Activated CD8-positive, alpha-beta memory T cell treated with anti-CD3 and anti-CD28 coated beads for 1 hour (primary cell): ENCODE measurements at places on chromosomes 3 and 15.

DNA sequence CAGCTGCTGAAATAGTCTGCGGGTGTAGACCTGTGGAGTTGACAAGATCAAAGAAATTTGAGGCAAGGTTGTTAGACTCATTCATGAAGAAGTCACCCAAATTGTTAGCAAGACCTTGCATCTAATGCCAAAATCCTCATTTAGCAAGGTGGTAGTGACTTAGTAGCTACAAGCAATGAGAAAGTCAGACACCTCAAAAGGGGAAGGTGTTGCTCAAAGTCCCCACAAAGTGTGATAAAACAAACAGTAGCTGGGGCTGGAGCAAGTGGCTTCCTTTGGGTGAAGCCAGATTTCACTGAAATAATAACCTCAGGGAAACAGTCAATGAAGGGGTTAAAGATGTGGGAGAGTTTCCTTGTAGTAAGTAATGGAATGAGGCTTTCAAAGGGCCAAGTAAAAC is 44.9 kb downstream of the CD86 start:
- DNase-seq = no peak

GRCh38 chr3:124577494-124578167 is 152.6 kb upstream of the UMPS start:
- DNase-seq = no peak

GRCh38 chr15:58380280-58380945 is 51.4 kb upstream of the LIPC start:
- no peak for DNase-seq

GRCh38 chr3:129224984-129225393 is 24.4 kb upstream of the COPG1 start:
- no peak for DNase-seq

DNA sequence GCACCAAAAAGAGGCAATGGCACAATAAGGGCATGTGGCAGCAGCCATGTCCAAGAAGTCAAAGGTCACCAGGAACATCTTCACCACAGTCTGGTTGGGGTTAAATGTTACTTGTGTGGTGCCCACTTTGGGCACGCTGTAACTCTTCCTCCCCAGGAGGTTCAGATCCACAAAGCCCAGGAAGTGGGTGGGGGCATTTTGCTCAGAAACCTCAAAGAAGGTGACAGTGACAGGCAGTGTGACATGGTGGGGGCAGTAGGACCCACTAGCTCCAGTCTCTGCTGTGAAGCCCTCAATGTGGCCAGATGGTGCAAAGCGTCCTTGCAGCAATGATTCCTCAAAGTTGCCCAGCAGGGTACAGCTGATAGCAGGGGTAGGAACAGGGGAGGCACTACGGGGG is 5.8 kb downstream of the ZNF80 start:
- no peak for DNase-seq

DNA sequence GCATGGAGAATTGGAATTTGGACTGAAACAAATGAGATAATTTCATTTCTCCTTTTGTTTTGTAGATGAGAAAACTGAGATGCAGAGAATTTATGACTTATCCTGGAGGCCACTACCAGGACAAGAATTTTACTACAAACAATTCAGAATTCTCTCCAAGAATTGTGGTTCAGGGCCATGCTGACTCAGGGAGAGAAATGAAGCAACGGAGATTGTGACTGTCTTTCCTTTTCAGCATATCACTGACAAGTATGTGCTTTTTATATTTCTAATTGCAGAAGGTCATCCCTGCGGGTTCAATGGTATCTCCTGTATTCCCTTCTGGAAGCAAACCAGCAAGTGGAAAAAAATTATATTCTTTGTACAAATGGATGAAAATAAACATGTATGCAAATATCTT is 170.8 kb upstream of the MITF start:
- no peak for DNase-seq

DNA sequence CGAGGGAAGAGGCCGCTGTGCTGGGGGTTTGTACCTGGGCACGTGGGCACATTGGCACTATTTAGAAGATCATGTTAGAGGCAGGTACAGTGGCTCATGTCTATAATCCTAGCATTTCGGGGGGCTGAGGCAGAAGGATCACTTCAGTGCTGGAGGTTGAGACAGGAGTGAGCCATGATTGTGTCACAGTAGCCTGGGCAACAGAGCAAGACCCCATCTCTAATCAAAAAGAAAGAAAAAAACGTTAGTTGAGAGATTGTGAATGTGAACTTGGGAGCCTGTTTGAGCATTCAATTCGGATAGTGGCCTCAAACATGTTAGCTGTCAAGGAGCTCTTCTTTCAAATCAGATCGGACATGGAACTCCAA is 36.6 kb downstream of the IDH2 start:
- no peak for DNase-seq

GRCh38 chr3:171455603-171456550 is 4.3 kb downstream of the TNIK start:
- no peak for DNase-seq

DNA sequence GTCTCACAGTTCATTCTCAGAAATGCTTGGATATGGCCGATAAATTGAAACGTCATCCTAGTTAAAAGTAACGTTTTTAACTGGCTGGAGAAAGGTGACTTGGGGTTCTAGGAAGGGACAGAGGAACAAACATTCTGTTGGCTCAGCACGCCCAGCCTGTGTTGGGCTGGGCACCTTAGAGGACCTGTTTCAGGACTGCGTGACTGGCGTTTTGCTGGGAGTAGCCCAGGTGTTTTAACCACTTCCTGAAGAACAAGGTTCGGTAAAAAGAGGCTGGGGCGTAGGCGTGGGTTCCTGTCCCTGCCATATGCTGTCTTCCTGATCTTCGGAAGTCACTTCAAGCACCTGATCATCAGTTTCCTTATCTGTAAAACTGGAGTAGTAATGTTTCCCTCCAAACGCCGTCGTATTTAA is 1.1 kb upstream of the TLNRD1 start:
- DNase-seq = no peak

DNA sequence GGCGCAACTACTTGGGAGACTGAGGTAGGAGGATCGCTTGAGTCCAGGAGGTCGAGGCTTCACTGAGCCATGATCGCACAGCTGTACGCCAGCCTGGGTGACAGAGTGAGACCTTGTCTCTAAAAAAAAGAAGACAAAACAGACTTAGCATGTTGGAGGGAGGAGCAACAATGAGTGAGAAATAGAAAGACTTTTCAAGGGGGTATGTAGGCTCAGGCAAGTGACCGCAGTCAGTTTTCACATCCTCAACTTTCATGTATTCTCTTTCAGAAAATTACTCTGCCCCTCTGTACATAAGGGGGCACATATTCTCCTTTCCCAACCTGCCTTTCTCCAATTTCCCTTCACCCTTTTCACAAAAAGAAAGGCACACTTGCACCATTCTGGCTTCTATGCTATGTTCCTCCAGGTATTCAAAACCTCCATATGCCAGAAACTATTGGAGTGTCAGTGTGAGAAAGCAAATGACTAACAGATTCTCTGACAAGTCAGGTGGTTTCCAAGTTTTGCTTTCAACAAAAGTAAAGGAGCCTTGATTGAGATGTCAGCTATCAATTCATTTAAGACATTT is 7.6 kb downstream of the NSUN3 start:
- DNase-seq = no peak

DNA sequence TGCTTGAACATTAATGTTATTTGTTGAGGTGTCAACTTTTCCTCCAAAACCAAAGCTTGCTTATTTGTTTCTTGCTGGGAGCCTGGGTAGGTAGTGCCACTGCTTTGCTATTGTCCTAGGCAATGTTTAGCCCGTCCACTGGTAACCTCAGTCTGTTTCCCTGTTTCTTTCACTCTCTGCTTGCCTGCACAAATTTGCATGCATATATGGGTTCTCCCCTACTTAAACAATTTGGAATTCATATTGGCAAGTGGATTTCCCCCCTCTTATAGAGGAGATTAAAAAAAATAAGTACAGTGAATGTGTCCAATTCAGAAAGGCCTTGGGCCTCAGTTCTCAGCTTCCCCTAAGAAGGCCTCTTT is 45.0 kb upstream of the BOC start:
- DNase-seq = no peak

DNA sequence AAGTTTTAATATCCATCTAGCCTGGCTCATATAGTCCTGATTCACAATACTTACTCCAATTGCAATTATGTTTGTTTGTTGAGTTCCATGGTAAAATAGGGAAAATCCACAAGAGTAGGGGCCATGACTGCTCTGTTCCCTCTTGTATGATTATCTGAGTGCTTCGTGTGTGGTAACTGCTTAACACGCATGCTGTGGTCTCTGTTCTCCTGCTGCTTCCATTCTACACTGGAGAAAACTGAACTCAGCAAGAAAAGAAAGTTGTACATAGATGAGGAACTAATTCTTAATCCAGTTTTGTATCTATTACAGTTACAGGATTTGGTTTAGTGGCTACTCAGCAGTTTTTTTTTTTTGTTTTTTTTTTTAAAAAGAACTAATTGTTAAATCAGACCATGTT is 223.0 kb upstream of the SATB1 start:
- DNase-seq = no peak
